A549 treated with CORT108297 at 1 μM for 4 hours (cell line): ENCODE measurements at places on chromosomes 2 and 18. TPM values are rescaled to one million over a fixed set of nuclear protein-coding genes. Genes with fewer than 3 reads are reported as not detected.

LRRTM4 gene
- total RNA-seq: not detected in 5 replicates

LYPD1 gene
- 14.0 to 21.5 TPM (median 15.8 TPM) in 5 replicates for total RNA-seq

IHH gene
- 0.13 to 0.25 TPM (median 0.21 TPM) in 4 of 5 replicates, not detected in the other for total RNA-seq

IL36A gene
- total RNA-seq: not detected in 5 replicates

HS6ST1 gene
- 9.7 to 13.9 TPM (median 12.6 TPM) in 5 replicates for total RNA-seq

ACOXL gene
- not detected in 5 replicates for total RNA-seq

VWC2L gene
- not detected in 5 replicates for total RNA-seq

NEU2 gene
- total RNA-seq: not detected in 5 replicates

EVA1A gene
- 10.7 to 13.6 TPM (median 11.5 TPM) in 5 replicates for total RNA-seq

SCN9A gene
- 2.8 to 5.6 TPM (median 4.5 TPM) in 5 replicates for total RNA-seq

AOX1 gene
- 2.8 to 4.2 TPM (median 3.5 TPM) in 5 replicates for total RNA-seq

FAP gene
- total RNA-seq: 0.16 TPM in 1 of 5 replicates, not detected in the others

TMEM247 gene
- not detected in 5 replicates for total RNA-seq

THADA gene
- 19.4 to 25.6 TPM (median 22.2 TPM) in 5 replicates for total RNA-seq

ANKRD39 gene
- 19.1 to 23.9 TPM (median 22.4 TPM) in 5 replicates for total RNA-seq
